ENCODE measurements at places on chromosomes 1 and 21.

- no peak for DNase-seq
These were observed 643.5 kb downstream of the KIF26B start for GRCh38 chr1:245798349-245798711.

DNA sequence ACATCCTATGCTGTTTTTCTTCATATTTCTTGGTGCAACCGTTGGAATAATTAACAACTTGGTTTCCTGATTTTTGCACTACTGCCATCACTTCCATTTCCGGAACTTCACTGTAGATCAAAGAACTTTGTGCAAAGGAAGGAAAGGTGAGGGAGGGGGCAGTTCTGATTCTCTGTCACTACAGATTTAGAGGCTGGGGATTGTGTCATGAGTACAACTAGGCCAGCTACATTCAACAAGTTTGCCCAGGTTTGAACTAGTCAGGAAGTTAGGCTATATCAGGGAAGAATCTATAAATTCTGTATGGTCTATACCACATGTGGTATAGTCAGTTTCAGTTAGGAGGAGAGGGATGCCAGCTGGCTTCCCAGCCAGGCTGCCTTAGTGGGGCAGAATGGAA, 84.2 kb downstream of the RGL1 start:
- DNase-seq, result no peak

GRCh38 chr1:94323311-94324177, 86.2 kb upstream of the ARHGAP29 start:
- no peak for DNase-seq

DNA sequence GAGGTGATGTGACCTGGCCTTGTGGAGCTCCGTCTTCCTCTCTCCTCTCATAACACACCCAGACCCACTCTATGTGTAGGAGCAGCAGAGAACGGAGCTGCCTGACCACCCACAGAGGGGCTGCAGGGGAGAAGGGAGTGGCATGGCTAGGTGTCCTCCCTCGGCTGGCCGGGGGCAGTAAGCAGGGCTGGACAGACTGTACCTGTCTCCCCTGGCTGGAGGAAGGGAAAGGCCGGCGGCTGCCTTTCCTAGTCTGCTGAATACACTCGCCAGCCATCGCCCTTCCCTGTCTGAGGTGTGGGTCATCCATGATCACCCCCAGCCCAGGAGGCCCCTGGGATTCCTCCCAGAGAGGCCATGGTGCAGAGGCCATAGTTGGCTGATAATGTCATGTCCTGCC, 187.2 kb upstream of the AJAP1 start:
- no peak for DNase-seq

- DNase-seq, result no peak
These were observed 324.4 kb downstream of the AJAP1 start for GRCh38 chr1:4978660-4979390.

DNA sequence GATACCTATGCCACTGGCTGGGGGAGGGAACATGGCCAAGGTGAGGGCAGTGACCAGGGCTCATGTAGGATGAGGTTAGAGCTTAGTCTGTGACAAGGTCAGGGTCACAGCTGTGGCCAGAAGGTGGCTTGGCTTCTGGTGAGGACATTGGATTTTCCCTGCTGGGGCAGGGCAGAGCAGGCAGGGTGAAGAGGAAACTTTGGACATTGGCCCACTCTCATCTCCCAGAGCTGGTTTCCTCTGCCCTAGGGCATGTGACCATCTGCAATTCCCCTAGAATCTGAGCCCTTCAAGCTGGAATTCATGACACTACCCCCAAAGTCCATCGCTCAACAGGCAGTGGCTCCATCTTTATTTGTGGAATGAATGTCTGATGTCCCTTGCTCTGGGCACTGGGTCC, 5.3 kb downstream of the DMBX1 start:
- no peak for DNase-seq

DNA sequence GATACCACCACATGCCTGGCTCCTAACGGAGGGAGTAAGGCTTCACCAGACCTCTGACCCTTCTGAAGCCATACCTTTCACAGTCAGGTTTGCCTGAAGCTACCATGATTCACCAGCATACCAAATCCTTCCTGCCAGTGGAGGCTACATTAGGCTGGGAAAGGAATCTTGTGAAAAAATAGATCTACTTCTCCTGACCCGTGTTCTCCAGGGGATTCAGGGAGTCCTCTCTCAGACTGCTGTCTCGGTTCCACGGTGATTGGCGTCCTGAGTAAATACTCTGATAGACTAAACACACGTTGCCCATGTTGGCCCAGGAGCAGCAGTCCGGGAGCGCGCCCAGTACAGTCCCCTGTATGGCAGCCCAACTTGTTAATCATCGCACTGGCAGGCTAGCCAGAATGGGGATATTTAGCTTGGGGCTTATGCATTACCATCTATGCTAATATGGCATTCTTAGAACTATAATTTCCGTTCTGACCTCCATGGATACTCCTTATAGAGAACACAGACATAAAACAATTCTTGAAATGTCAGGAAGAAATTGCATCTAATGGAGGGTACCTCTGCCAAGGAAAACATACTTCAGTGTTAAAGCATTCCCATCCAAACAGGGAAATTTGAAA, 173.2 kb downstream of the ROR1 start:
- DNase-seq, result peak; percentile 67

- DNase-seq, result peak; percentile 84
These were observed 24.2 kb upstream of the SLFNL1 start for GRCh38 chr1:41045740-41046139.

- DNase-seq, result no peak
These were observed 1.4 kb downstream of the NUDC start for GRCh38 chr1:26922901-26923300.

GRCh38 chr1:174949061-174949460, 50.7 kb upstream of the CACYBP start:
- DNase-seq, result no peak

GRCh38 chr1:238466459-238466858, 575.7 kb upstream of the ZP4 start:
- DNase-seq, result no peak

GRCh38 chr21:29753216-29753615, 186.6 kb downstream of the GRIK1 start:
- DNase-seq, result no peak
